ENCODE measurements at places on chromosomes 4 and X.

DNA sequence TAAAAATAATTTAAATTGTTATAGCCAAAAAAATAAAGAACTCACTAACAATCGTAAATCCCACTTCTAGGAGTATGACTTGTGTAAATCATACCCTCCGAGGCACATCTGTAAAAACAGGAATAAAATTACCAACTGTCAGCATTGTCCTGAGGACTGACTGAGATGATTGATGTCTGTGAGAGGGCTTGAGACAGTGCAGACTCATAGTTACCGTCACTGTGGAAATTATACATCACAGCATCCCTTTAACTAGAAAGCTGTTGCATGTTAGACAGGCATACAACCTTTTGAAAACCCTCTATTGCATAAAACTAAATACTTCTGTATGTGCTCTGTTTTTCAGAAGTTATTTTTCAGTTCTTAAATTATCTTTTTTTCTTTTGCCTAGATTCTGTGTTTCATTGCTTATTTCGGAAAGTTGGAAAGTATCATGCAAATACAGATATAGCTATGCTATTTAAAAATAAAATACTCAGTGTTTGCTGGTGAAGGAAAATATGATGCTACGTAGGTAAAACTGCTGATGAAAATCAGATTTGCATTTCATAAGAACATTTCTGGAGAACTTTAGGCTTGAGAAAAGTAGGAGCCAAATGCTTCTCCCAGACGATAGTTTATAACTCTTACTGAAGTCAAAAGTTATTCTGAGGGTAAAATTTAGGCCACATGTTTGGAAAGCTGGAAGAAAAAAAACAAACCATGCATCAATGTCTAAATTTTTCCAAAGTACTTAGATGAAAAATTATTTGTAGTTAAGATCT is 13.6 kb upstream of the RBPJ start:
- DNase-seq = no peak

- no peak for DNase-seq
These were observed 131.7 kb upstream of the EDNRA start for GRCh38 chr4:147349193-147349592.

- no peak for DNase-seq
These were observed 5.8 kb upstream of the G3BP2 start for GRCh38 chr4:75678965-75679364.

DNA sequence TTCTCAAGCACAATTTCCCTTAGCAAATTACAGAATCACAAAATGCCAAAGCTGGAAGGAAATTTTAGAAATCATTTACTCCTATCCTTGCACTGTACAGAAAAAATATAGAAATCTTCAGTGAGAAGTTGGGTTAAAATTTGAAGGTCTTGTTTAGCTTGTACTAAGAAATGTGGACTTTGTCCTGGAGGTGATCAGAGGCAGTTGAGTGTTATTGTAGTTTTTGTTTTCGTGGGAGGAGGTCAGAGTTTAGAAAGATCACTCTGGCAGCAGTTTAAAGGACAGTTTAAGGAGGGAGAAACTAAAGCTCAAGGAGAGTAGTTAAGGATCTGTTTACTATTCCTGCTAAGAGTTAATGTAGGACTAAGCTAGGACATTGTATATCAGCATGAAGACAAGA is 54.4 kb upstream of the CXorf51B start:
- DNase-seq = no peak

DNA sequence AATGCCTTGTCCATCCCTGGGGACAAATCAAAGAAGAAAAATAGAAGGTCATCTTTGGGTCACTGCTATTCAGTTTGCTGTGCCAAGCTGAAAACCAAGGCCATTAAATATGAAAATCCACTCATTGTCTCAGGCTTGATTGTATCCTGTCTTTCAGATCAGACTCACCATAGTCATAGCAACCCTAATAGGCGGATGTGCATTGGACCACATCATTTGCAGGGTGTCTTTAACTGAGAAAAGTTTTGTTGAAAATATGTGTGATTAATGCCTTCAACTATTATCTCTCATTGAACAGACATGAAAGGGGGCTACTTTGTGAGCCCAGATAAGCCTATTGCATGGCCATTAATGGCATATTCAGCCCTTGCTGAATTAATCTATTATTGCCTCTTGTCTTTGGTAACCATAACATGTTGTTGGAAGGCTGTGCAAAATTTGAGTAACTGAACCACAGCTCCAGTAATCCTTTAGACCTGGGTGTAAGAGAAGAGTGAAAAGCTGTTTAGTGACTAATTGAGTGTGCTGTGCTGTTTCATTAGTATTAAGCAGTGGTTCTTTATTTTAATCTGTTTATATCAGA is 453.6 kb upstream of the EPHA5 start:
- DNase-seq = no peak

DNA sequence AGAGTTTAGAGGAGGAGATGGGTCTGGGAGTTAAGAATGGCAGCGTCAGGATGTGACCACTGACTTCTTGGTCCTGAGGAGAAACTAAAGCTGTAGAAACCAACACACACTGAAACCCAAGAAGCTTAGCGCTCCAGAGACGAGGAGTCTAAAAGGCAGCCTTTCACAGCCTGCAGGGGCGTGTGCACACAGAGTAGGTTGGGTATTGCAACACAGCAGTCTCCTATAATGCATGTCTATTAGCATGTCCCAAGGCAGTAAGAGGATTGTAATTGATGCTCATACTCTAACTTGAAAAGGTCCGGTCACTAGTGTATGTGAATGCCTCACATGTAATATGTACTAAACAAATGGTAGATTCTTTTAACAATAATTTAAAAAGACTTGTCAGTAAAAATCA is 57.4 kb downstream of the PTTG2 start:
- no peak for DNase-seq

DNA sequence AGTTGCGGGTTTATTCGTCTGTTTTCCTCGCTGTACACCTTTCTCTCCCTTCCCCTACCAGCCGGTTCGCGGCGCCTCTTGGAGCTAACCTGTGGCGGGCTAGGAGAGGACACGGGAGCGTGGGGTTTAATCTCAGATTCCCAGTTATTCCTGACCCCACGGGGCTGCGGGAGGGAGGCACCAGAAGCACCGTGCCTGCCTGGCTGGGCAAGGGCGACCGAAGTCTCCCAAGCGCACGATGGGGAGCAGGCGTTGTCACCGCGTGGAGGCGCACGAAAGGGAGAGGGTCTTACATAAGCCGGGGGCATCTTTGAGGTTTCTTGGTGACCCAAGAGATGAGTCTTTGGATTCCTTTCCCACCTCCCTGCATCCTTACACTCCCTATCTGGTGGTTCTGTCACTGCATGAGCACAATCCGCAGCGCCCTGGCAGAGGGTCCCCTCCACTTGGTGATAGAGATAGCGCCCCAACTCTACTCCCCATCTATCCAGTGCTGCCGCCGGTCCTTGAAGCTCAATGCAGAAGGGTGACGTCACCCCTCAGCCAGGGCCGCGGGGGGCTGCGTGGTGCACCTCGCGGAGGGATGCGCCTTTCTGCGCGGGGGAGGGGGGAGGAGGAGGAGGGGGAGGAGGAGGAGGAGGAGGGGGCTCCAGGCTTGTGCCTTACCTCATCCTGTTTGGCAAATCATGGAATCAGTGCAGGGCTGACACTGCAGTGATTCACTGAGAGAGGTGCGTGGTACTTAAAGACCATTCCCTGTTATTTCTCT is 793 bp downstream of the TSPAN7 start:
- peak; percentile 92 for DNase-seq

GRCh38 chrX:8738588-8739189 is 6.8 kb upstream of the ANOS1 start:
- peak; percentile 47 for DNase-seq

DNA sequence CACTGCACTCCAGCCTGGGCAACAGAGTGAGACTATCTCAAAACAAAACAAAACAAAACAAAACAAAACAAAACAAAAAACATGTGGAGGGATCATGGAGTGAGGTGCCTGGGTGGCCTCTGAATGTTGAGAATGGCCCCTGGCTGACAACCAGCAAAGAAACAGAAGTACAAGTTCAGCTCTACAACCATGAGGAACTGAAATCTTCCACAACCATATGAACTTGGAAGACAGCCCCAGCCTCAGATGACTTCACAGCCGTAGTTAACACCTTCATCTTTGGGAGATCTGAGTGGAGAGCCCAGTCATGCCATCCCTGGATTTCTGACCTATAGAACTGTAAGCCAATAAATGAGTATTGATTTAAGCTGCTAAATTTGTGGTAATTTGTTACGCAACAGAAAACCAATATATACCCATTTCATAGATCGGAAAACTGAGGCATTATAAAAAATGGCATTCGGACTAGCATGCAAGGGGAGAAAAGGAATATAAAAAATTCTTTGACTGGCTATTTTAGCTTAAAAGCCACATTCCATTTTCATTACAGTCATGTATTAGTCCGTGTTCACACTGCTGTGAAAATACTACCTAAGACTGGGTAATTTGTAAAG is 138.7 kb upstream of the RAPGEF2 start:
- no peak for DNase-seq

DNA sequence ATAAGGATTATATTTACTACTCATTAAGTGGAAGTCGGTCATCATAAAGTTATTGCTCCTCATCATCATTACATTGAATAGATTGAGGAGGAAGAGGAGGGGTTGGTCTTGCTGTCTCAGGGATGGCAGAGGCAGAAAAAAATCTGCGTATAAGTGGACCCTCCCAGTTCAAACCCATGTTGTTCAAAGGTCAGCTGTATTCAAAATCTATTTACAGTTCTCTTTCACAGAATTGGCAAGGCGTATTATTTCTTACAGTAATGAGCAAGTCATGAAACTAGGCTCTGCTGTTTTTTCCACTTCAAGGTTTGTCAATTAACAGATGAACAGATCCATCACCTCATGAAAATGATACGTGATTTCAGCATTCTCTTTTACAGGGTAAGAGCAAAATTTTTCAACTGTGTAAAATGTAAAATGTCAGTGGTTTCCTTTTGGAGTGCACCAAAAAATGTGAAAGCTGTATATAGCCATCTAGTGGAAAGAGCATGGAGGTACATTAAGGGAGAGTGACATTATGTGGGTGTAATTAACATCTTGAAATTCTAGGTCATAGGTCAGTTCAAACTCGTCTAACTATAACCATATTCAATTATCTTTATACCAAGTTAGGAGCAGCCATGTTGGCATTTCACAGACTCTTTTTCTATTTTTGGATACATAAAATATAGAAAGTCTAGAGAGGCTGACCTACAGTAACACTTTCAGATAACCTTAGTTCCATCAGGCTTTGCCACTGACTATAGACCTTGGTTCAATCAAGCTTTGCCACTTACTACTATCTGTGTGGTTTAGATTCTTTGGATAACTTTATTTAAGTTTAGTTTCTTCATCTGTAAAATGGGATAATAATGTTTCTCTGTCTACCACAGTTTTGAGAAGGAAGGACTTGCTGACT is 30.1 kb downstream of the NEIL3 start:
- no peak for DNase-seq

DNA sequence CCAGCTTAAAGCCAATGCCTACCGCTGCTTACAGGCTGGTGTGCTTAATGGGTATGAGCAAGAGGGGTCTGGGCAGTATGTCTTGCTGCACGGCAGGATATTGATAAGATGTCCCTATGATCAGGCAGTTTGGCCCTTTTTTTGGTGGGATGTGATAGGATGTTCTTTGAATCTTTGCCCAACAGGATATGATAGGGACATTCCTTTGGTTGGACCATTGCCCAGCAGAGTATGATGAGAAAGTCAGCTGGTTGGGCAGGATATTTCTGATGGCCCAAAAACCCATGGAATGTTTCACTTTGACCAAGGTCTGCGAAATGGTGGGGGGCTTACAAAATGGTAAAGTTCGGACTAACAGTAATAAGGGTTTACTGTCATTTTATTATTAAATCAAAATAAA is 1060.6 kb downstream of the STIM2 start:
- DNase-seq = no peak

DNA sequence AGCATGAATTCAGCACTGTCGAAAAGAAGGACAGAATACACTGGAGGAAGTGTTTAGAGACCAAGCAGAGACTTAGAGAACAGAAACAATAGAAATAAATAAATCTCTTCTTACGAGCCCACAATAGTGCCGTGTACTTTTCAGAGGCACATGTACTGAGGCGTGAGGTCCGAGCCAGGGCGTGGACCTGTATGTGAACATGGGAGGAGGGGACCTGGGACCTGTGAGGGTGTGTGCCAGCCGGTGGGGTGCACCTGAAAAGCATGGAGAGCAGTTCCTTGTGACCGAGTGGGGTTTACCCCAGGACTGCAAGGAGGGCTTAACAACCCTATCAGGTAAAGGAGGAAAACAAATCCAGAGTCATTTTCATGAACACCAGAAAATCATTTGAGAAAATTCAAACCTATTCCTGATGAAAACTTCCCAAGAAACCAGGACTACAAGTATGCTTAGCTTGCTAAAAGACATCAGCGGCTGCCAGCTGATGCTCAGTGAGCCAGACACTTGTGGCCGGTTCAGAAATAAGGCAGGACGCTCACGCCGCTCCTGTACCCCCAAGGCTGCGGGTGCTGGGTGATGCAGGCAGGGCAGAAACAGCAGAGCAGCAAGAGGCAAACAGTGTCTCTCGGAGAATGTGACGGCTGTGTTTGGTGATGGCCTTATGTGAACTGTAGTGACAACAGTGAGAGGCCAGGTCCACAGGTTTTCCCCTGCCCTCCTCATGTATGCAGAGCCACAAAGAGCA is 37.1 kb downstream of the NELFA start:
- no peak for DNase-seq

GRCh38 chrX:75096331-75096730 is 59.8 kb downstream of the ABCB7 start:
- DNase-seq = no peak

GRCh38 chrX:23901060-23901459 is 6.7 kb downstream of the APOO start:
- no peak for DNase-seq

DNA sequence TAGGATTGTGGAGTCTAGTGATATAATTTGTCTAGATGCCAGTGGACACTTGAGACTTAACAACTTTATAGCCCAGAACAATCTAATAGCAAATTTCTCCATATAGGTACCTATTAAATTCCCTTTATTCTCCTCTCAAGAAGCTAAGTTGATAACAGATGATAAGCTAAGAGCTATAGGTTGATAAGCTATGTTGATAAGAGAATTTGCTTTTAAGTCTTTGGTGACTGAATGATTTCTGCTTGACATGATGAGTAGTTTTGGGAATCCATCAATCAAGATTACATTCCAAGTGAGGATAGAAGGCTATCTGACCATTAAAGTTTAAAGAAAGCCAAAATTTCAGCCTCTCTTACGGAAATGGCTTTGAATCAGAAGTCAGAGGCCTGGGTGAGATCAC is 131.6 kb downstream of the EMCN start:
- no peak for DNase-seq

GRCh38 chr4:146179784-146180370 is 4.4 kb downstream of the LSM6 start:
- no peak for DNase-seq

GRCh38 chrX:126701380-126701779 is 118.1 kb upstream of the PRR32 start:
- no peak for DNase-seq

All from posterior cingulate gyrus (tissue), 11 donors.